ENCODE measurements at places on chromosomes 13 and 19.

DNA sequence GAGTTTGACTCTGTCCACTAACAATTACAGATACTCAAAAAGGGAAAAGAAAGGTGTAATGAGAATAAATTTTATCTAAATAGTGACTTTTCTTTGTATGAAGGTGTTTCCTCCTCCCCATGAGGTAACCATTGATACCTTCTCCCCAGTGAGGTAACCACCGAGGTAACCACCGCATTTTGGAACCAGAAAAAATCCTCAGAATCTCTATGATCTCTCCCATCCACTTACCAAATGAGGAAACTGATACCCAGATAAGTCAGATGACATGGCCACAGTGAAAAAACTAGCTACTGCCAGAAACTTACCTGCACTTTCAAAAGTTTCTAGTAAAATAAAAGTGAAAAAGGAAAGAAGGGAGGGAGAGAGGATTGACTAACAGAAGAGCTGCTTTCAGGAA, 124.0 kb upstream of the FNDC3A start:
- no peak for DNase-seq

DNA sequence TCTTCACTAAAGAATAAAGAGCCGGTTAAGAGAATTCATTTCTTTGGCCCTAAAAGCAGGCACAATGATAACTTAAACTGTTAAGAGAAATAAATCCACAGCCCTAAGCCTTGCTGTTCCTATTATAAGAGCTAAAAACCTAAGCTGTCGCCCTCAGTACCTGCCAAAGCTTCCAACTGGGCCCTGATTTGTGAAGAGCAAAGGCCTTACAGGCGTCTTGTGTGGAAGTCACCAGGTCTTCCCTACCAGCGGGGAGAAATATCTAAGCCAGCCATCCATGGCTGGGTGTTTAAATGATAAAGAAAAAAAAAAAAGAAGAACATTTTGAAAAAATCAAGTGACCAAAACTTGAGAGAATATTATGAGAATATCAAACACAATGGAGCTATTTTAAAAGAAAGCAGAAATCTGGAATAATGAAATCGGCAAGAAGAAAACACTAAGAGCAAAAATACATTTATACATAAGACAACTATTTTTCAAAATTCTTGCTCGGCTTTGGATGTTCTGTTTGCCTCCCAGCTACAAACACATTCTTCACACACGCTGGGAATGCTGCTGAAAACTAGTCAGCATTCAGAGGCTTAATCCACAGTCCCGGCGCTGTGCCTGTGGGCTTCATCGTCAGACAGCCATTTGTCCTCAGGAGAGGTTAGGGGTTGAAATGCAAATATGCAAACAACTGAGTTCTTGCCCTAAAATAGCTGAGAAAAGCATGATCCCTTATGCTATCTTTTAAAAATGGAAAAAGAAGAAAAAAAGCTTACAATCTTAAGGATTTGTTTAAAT, 89.8 kb upstream of the LSM14A start:
- no peak for DNase-seq

DNA sequence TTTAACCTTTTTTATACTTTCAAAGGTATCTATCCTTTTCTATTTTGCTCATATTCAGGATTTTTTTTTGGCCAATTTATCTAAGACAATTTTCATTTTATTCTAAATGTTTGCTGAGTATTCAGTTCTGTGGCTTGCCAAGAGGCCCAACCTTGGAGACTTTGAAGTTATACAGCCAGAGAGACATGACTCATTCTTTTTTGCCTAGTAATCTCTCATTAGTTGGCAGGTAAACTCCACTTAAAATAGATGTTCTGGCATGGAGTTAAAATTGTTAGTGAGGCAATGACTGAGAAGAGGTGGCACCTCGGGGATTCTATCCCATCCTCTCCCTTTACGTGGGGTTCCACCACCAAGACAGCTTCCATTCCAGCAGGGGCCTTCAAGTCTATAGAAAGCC, 213.8 kb downstream of the KCTD12 start:
- no peak for DNase-seq

- DNase-seq: no peak
Observed at GRCh38 chr13:85430216-85430794, 368.9 kb downstream of the SLITRK6 start.

- no peak for DNase-seq
Observed at GRCh38 chr19:45569619-45570421, 14.8 kb downstream of the OPA3 start.

GRCh38 chr19:29872224-29872731, 60.5 kb downstream of the CCNE1 start:
- no peak for DNase-seq

DNA sequence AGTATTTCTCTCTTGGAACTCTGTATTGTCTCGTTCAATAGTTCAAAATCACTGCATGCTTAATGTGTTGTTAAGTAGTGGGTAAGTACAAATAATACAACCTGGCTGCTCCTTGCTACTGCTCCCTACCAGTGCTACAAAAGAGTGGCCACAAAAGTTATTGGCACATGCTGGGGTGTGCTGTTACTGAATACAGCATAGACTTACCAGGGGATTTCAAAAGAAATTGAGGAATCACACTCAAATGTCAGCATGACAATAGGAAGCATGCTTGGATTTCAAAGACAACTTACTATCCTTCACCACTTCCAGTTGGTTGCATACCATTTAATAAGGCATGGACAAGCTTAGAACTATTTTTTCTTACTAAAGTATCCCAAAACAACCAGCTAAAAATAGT, 1041.3 kb upstream of the SPRY2 start:
- no peak for DNase-seq

DNA sequence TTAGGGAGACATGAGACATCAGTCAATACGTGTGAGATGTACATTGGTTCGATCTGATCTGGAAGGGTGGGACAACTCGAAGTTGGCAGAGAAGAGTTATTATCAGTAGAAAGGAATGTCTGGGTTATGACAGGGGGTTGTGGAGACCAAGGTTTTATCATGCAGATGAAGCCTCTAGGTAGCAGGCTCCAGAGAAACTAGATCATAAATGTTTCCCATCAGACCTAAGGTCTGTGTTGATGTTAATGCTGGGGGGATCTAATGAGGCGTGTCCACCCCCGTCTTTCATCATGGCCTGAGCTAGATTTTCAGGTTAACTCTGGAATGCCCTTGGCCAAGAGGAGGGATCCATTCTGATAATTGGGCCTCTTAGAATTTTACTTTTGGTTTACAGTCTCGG, 187.0 kb upstream of the KL start:
- DNase-seq: no peak

- DNase-seq: no peak
Observed at GRCh38 chr19:33343859-33344572, 29.5 kb upstream of the CEBPG start.

DNA sequence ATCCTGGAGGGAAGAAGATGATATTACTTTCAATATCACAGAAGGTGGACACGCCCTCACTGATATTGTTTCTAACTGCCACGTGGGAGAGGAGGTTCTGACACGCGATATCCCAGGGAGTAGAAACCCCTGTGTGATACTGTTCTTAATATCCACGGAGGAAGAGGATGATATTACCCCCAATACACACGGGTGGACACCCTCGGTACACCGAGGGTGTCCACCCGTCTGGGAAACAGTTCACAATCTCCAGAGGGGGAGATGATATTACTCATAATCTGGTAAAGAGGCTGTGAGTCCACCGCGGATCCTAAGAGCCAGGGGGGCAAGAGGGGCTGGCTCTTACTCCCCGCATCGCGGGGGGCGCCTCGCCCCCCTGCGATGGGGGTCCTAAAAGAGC, 29.7 kb upstream of the RGCC start:
- no peak for DNase-seq

DNA sequence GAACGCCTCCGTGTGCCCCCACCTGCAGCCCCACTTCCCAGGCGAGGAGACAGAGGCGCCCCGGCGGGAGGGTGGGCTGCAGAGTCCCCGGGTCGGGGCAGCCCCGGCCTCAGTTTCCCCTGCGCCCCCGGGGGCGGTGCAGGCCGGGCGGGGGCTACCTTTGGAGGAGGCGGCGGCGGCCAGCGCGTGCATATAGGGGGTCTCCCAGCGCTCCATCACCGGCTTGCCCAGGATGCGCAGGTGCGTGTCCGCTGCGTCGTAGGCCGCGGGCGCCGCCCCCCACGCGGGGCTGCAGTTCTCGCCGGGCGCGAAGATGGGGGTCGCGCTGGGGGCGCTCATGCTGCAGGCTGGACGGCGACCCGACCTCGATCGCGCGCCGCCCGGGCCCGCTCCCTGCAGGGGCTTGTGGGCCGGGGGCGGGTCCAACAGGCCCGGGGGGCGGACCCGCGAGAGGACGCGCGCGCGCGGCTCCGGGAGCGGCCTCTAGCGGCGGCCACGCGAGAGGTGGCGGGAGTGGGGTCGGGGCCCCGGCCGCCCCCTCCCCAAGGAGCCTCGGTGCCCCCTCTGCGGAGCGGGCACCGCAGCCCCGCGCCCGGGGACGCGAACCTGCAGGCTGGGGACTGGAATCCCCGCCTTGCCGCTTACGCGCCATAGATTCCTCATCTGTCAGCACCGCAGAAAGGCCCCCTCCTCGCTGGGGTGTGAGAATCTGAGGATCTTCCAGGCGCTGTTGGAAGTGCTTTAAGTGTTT, at the start of gene GAMT:
Gene GAMT (minus strand): TSS at position 405 of the 751 bp plus-strand sequence. CDS start 66 bp downstream, at position 339.
- no peak for DNase-seq

All from DMS153 (cell line).